Muscle of leg (tissue), 16 donors: ENCODE measurements at places on chromosomes 12 and 14. TPM values are rescaled to one million over a fixed set of nuclear protein-coding genes. Genes with fewer than 3 reads are reported as not detected.
A peak's percentile ranks its signal among the peaks of the same experiment; 100 is the strongest.

C12orf50 gene
- 0.20 TPM for polyA plus RNA-seq

KRT74 gene
- 0.09 TPM for polyA plus RNA-seq

MYF6 gene
- polyA plus RNA-seq, result 83.0 TPM

SVOP gene
- 0.08 TPM for polyA plus RNA-seq

CCDC38 gene
- not detected for polyA plus RNA-seq

MYF5 gene
- 33.6 TPM for polyA plus RNA-seq

C3AR1 gene
- polyA plus RNA-seq, result 5.1 TPM

EID3 gene
- polyA plus RNA-seq, result 2.0 TPM

GLT8D2 gene
- polyA plus RNA-seq, result 51.0 TPM

CCDC196 gene
- not detected for polyA plus RNA-seq

SLC35E3 gene
- 14.9 TPM for polyA plus RNA-seq

DBX2 gene
- 0.38 TPM for polyA plus RNA-seq

KLRK1 gene
- polyA plus RNA-seq, result 0.12 TPM

EIF5 gene
- polyA plus RNA-seq, result 194 TPM

HOXC10 gene
- polyA plus RNA-seq, result 53.8 TPM

UNC79 gene
- 0.56 TPM for polyA plus RNA-seq

RBP5 gene
- 3.0 TPM for polyA plus RNA-seq

NXPH4 gene
- polyA plus RNA-seq, result 4.2 TPM

THAP2 gene
- polyA plus RNA-seq, result 8.8 TPM

CDK17 gene
- polyA plus RNA-seq, result 23.4 TPM

ESPL1 gene
- polyA plus RNA-seq, result 4.6 TPM

DNA sequence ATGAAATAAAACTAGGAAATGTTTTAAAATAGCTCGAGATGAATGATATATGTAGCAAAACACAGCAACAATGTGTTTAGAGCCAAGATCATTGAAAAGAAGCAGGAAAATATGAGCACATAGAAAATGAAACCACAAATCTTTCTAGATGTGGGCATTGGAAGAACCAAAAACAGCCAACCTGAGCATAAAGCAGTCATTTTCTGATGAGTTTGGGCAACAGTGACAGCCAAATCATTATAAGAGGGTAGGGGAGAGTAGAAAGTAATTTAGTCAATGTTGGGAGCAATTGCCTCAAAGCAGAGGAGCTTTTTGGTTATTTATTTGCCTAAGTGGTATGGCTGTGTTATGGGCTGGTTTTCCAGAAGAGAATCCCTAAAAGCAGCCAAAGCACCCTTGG, 8.8 kb upstream of the BICDL1 start:
- no peak for DNase-seq

- DNase-seq, result peak; percentile 47
These were observed 266.4 kb upstream of the USP15 start for GRCh38 chr12:61993734-61994345.

DNA sequence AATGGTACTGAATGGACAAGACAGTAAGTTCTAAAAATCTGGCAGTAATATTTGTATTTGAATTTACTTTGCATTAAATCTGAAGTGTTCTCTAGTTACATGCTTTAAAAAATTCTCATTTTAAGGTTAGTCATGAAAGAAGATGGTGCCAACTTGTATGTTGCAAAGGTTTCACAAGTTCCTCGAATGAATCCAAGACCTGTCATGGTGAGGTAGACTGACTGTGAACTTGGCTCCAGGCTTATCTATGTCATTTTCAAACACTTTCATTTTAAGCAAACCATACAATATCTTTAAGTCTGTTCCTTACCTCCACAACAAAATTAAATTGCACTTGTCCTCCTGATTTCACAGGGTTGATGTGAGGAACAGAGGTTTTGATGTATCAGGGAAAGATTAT, 23.4 kb downstream of the CLEC2D start:
- no peak for DNase-seq

- DNase-seq, result peak; percentile 93
These were observed 7.1 kb upstream of the SMUG1 start for GRCh38 chr12:54195737-54196347.

GRCh38 chr12:75870878-75871277, 160.7 kb downstream of the PHLDA1 start:
- DNase-seq, result no peak

GRCh38 chr14:75030147-75030546, 21.1 kb downstream of the MLH3 start:
- DNase-seq, result no peak

DNA sequence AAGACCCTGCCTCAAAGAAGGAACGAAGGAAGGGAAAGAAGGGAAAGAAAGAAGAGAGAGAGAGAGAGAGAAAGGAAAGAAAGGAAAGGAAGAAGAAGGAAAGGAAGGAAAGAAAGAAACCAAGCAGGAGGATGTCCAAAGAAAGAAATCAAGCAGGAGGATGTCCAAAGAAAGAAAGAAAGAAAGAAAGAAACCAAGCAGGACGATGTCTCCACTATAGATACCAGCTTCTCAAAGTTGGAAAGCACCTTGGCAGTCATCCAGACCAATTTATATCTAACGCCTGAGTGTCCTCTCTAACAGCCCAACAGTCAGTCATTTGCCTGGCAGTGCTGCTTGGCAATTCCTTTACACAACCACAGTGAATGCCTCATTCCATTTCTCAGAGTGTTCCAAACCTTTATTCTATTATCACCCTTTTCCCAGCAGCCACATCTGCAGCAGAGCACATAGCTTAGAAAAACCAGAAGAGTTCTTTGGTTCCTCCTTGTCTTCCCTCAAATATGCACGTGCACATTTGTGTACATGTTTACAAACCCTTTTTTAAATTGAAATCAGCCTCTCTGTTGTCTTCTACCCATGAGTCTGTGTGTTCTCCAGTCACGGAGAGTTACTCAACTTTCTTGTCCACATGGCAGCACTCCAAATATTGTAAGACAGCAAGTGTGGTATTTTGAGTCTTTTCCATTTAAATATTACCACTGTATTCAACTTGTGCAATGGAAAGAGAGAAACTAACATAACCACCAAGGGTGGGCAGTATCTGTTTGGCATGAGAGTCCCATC, 138.4 kb downstream of the STXBP6 start:
- peak; percentile 73 for DNase-seq

GRCh38 chr14:104157016-104157928, 18.9 kb downstream of the KIF26A start:
- DNase-seq, result no peak

- DNase-seq, result no peak
These were observed 81.8 kb upstream of the PTPRB start for GRCh38 chr12:70719071-70719470.

DNA sequence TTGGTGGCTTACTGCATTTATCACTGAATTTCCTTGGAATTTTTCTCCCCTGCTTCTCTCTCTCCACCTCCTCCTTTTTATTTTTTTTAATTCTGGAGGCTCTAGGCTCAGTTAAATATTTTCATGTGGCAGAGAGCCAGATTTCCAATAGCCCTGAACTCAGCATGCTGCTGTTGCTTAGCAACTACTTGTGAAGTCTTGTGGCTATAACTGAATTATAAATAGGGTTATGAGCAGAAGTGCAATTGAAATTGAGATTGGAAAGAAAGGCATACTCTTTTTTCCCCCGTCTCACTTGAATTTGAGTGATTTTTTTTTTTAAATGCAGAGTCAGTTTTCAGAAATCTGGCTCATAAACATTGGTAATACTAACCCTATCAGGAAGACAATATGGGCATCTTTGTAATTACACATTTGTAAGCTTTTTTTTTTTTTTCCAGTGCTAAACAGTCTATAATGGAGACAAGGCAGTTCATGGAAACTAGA, 38.3 kb downstream of the ATF7IP start:
- DNase-seq, result peak; percentile 93

- no peak for DNase-seq
These were observed 15.6 kb downstream of the CIPC start for GRCh38 chr14:77113644-77114043.

DNA sequence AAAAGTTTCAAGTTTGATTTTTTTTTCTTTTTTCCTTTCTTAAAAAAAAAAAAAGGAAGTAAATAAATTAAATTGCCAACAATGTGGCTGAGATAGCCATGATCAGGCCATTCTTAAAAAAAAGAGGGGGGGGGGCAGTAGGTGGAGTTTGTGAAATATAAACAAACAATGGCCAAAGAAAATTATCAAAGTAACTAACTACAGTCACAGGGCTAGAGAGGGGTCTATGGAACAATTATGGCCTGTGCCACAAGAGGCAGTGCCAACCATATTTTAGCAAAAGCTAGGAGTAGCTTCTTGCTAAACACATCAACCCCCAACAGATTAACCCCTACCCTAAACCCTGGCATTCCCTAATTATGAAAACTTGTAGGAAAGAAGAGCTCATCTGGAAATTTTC, 16.2 kb upstream of the SMARCC2 start:
- DNase-seq, result no peak

GRCh38 chr14:103313704-103314103, 20.3 kb upstream of the EIF5 start:
- DNase-seq, result peak; percentile 27

- DNase-seq, result no peak
These were observed 28.0 kb downstream of the TXNRD1 start for GRCh38 chr12:104243551-104243950.

DNA sequence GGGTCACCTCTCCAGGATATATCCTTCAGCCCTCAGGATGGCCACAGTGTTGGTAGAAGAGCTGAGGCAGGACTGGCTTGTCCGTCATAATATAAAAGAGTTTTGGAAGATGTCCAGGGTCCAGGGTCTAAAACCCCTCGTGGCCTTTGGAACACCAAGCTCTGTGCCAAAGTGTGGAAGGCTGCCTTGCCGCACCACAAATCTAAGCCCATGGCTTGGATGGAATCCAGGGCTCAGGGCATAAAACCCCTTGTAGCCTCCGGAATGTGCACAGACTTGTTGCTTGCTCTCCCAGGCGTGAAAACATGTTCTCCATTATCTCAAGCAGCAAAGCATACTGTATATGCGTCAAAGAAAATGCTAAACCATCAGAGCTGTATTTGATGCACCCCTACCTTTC, 46.7 kb downstream of the TNFAIP2 start:
- DNase-seq, result no peak

- DNase-seq, result no peak
These were observed 28.5 kb downstream of the FAIM2 start for GRCh38 chr12:49875115-49875720.

- DNase-seq, result no peak
These were observed 40.6 kb downstream of the ANO2 start for GRCh38 chr12:5904441-5904840.

- no peak for DNase-seq
These were observed 11.4 kb downstream of the SLC7A8 start for GRCh38 chr14:23172096-23172495.

DNA sequence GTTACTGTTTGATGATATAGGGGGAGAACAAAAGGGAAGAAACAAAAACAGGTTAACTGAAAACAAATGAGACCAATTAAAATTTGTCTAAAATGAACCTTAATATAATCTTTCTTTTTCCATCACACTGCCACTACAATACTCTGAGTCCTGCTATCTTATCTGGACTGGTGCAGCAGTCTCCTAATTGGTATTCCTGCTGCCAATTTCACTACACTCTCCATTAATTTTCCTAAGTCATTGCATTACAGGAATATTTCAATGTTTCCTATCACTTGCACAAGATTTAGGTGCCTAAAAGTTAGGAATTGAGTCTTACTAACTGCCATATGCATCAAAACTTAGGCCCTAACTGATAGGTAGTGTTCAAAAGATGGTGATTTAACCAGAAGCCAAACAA, 884.9 kb upstream of the MGAT4C start:
- DNase-seq, result no peak

GRCh38 chr12:12428961-12429657, 72.2 kb downstream of the BORCS5 start:
- no peak for DNase-seq

DNA sequence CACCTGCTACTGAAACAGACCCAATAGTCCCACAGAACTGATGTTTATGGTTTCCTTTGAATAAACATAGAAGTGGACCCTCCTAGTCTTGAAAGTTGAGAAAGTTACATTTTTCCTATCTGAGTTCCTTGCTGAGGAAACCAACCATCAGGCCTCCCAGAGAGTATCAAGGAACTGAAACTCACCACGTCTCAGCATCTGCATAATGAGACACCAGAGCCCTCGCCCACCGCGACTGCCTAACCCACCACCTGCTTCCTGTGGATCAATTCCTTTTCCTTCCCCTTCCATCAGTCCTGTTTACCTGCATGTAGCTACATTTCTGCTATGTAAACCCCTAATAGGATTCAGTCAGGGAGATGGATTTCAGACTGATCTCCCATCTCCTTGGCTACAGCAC, 443.2 kb upstream of the TMEM132C start:
- no peak for DNase-seq

DNA sequence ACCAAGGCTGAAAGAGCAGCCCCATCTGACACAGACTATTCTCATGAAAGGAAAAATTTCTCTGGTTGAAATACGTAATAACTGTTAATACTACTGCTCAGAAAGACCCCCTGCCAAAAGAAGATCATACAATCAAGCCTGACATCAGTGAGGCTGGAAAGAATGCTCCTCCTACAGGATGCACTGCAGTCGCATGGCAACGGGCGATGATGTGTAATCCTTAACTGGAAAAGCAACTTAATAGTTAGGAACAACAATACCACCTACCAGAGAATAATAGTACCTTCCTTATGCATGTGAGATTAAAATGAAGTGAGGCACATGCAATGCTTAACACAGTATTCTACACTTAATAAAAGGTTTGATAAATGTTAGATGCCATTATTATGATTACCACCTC, 1.2 kb upstream of the GOLGA5 start:
- peak; percentile 46 for DNase-seq

- DNase-seq, result no peak
These were observed 74.8 kb downstream of the LGMN start for GRCh38 chr14:92673601-92674150.

GRCh38 chr14:53380867-53381225, 227.7 kb upstream of the DDHD1 start:
- DNase-seq, result no peak

DNA sequence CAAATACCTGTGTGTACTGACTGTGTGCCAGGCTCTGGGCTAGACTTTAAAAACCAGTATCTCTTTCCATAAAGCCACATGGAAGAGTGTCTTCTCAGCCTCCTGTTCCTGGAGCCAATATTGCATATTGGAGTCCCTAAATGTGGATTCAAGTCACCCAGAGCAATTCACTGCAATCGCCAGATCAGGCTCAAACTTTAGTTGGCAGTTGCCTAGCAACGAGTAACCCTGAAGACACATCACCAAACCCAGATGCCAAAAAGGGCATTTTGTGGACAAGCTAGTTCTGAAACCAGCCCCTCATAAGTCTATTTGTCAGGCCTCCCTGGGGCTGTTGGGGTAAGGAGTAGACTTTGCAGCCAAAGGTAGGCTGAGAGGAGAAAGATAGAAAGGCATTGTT, 13.7 kb downstream of the DPF3 start:
- DNase-seq, result no peak

DNA sequence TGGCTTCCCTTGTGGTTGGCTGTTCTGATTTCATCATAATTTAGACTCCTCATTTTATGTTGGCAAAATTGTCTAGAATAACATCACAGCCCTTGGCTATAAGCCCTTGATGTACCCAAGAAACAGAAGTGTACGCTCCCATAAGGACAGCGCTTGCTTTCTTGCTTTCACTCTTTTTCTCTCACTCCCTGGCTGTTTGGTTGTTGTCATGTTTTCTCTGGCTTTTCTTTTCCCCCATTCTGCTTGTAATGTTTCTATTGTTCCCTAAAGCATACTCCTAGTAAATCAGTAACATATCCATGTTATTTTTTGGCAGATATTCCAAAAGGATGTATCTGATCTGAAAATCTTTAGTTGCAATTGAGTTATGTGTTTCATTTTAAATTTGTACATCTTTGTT, 530.5 kb downstream of the NOVA1 start:
- DNase-seq, result peak; percentile 55

GRCh38 chr12:58532855-58533608, 387.3 kb downstream of the LRIG3 start:
- DNase-seq, result no peak

GRCh38 chr14:100388103-100389054, 65.2 kb downstream of the SLC25A47 start:
- DNase-seq, result no peak

GRCh38 chr12:103314786-103315185, 181.0 kb downstream of the C12orf42 start:
- no peak for DNase-seq
